Right kidney (tissue), 9 donors: ENCODE measurements at places on chromosomes 5 and 9.
A peak's percentile ranks its signal among the peaks of the same experiment; 100 is the strongest.

GRCh38 chr5:158456756-158457155 lies 597.8 kb upstream of the CLINT1 start:
- DNase-seq: no peak

GRCh38 chr9:133099726-133100505 lies 21.1 kb downstream of the RALGDS start:
- DNase-seq: no peak

DNA sequence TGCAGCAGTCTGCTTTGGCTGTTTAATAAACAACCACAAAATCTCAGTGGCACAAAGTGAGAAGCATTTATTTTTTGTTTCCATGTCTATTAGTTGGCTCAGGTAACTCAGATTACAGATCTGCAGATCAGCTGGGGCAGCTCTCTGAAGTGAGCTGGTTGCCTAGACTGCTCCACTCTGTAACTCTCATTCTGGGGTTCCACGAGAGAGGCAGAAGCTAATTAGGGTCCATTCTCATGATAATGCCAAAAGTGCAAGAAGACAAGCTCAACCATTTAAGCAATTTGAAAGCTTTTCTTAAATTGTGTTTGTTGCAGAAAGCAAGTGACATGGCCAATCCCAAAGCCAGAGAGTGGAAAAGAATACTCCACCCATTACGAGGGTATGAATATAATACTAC lies 13.2 kb downstream of the MEIKIN start:
- DNase-seq: no peak

DNA sequence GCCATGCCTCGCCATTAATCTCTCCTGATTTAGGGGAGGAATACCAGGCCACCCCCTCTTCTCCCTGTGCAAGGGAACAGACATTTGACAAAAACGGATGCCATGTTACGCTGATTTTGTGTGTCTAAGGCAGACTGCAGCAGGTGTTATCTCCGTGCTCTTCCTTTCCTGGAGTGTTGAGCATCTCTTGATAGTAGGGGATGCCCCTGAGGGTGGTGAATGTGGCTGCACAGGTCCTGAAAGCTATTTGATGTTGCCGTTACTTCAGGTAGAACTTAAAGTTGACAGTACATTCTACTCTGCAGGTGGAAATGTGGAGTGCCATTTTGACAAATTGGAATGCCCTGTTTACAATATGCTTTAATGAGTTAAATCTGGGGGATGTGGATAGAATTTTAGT lies 21.5 kb downstream of the TENT4A start:
- no peak for DNase-seq

DNA sequence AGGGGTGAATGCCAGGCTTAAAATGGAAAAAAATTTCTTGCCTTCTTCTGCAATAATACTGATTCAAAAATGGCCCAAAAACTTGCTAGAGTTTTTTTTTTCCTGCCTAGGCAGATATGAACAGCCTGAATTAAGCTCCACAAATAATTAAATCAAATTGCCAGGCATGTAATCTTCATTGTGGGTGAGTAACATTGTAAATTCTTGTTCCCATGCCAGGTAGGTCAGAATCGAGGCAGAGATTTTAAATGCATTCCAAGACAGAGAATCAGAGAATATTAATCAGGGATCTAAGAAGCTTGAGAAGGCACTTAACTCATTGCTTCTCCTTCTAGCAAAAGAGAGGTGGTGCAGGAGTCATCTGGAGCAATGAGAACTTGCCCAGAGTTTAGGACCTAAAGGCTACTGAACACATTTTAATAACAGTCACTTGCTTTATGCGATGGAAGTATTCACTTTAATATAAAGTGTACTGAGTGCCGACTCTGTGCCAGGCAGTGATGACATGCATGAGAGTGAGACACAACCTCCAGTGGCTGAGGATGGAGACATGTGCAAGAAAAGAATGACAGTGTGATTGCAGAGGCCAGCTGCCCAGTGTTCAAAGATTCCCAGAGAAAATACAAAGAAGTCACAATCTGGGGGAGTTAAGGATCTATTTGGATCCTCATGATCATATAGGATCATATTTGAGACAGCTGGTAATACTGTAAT lies 102.3 kb downstream of the APBA1 start:
- no peak for DNase-seq

DNA sequence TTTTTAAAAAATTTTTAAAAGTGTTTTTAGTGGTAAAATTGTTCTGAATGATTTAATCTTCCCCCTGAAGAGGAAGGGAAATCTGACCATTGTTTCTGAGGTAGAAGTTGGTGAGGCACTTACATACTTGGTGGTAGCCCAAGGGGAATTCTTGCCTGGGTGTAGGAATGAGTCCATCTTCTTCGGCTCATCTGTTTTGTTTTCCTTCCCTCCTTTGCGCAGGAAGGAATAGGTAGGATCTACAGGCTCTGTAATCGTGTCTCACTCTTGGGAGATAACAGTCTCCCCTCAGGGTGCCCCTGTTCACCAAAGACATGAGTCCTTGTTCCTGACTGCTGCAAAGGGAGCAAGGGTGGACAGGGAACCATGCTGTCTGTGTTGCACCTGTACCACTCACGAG lies 138.1 kb downstream of the HSPA4 start:
- no peak for DNase-seq

- DNase-seq: peak; percentile 12
Observed at GRCh38 chr5:171207256-171207847, 101.7 kb upstream of the TLX3 start.

DNA sequence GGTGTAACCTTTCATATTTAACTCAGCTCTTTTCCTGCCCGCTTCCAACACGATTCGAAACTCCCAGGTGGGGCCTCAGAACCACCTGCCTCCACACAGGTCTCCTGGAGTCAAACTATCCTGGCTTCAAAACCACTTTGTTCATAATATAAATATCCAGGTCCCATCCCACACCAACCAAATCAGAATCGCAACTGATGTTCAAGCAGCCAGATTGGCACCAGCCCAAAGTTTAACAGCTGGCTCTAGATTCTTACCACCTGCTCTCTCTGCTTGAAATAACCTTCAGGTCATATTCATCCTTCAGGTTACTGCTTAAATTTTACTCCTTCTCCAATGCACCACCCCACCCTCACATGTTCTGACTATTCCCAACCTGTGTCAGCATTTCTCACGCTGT lies 231.4 kb upstream of the TRPM3 start:
- no peak for DNase-seq

GRCh38 chr5:535846-536698 lies 11.8 kb upstream of the SLC9A3 start:
- DNase-seq: no peak

DNA sequence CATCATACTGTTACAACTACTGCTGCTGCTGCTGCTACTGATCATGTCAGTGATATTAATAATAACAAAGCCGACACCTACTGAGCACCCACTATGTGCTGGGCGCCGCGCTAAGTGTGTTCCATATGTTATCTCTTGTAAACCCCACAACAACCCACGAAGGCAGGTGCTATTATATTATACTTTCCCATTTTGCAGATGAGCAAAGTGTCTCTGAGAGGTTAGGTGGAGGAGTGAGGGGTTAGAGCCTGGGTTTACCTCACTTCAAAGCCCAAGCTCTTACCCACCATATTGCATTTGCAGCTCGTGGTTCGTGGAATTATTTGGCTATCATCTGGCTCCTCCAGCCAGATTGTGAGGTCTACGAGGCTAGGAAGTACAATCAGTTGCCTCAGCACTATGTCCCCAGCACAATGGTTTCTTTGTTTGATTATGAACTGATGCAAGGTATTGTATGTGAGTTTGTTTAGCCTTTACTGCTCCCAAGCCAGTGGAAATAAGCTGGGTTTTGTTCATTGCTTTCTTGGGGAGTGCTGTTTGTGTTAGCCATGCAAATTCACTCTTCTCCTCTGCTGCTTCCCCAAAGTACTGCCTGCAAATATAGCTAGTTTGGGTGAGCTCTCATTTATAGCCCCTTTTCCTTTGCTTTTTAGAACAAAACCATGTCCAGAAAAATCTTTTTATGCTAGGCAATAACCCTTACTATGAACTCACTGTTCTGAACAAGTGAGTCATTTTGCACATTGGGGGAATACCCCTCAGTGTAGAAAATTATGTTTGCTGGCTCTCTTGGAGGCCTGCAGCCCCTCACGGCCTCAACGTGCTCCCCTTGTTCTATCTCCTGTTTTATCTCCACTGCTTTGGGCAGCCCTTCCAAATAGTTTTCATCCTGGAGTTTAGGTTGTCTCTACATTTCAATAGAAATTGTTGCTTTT lies 47.9 kb downstream of the ALG2 start:
- no peak for DNase-seq

GRCh38 chr9:93958819-93959682 lies 3.9 kb upstream of the BARX1 start:
- peak; percentile 83 for DNase-seq

DNA sequence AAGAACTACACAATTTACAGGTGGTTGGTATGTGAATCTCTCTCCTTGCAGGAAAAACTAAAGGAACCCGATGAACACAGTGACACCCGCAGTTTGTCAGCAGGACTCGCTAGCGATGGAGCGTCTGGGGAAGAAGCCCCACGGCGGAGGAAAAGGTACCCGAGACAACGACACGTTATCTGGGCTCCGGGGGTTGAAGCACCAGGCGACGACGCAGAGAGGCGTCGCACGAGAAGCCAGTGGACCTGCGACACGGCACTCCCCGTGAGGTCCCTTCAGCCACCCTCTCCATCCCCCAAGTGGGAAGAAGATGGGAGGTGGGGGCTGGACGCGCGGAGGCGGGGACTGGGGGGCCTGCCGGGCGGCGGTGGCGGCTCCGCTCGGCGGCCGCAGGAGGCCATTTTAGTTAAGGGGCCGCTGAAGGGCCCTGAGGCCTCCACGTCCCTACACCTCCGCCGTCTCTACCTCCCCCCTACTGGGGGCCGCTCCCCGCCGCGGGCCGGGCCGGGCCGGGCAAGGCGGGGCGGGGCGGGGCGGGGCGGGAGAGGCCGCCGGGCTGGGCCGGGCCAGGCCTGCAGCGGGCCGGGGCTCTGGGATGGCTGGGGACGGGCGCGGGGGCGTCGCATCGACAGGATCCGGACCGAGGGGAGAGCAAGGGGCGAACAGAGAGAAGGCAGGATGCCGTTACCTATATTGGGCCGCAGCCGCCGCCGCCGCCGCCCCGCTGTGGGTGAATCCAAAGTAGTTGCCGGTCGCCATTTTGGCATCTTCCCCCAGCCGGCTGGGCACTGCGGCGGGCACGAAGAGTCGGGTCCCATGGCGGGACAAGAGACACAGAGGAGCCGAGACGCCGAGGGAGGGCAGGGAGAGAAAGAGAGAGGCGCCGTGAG lies 754 bp downstream of the ZFR start:
- DNase-seq: peak; percentile 71

- DNase-seq: no peak
Observed at GRCh38 chr5:150208187-150209098, 18.6 kb downstream of the SLC6A7 start.

DNA sequence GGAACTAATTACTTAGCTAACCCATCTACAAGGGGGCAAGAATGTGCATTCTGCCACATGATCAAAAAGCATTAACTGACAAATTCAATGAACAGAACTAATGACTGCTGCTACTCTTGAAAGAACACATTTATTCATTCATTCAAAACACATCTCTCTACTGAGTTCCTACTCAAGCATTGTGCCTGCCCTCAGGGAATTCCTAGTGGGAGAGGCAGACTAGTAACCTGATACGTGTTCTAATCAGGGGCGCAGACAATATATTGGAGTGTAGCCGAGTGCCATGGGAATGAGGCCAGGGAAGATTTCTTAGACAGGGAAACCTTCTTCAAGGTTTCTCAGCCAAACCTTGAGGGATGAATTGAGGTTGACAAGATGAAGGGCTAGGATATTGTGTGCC lies 56.7 kb upstream of the PAPPA start:
- no peak for DNase-seq

- DNase-seq: no peak
Observed at GRCh38 chr9:81489046-81489445, 200.3 kb downstream of the TLE1 start.

- DNase-seq: no peak
Observed at GRCh38 chr5:45383985-45384384, 312.2 kb downstream of the HCN1 start.

GRCh38 chr5:23606927-23607326 lies 99.5 kb downstream of the PRDM9 start:
- DNase-seq: no peak

DNA sequence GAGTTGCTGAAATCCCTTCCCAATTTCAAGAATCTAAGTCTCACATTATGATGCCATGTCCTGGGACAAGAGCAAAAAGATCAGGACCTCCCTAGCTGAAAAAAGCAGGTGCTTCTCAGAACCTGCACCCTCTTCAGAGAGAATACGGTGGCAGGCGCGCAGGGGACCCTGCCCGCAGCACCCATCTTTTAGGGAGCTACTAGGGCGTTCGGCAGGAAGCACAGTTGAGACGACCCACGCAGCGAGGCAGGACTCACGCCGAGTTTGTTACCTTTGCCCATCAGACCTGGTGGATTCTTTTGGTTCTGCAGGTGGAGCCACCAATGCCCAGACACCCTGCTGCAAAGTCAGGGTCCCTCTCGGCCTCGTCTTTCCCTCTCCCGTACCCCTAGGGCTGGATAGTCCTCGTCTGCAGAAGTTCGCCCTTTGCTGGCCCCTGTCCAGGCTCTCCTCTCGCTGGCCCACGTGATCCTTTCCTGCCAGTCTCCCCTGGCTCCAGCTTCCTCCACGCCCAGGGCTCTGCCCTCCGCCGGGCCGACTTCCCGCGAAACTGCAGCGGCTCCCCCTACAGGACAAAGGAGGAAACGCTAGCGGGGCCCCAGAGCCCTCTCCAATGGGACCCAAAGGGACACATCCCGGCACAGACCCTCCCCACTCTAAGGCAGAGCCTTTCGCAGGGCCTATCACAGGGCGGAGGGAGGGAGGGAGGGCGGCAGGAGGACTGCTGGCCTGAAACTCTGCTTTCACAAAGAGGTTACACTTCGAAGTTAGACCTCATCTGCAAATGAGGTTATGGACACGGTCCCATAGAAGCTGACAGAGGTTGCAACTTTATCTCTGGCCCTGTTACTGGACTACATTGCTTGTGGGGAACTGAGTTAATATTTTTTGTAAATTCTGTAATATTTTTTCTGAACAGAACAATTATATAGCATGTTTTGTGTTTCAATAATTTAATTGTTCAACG lies 28.8 kb downstream of the TMEM174 start:
- DNase-seq: peak; percentile 74

DNA sequence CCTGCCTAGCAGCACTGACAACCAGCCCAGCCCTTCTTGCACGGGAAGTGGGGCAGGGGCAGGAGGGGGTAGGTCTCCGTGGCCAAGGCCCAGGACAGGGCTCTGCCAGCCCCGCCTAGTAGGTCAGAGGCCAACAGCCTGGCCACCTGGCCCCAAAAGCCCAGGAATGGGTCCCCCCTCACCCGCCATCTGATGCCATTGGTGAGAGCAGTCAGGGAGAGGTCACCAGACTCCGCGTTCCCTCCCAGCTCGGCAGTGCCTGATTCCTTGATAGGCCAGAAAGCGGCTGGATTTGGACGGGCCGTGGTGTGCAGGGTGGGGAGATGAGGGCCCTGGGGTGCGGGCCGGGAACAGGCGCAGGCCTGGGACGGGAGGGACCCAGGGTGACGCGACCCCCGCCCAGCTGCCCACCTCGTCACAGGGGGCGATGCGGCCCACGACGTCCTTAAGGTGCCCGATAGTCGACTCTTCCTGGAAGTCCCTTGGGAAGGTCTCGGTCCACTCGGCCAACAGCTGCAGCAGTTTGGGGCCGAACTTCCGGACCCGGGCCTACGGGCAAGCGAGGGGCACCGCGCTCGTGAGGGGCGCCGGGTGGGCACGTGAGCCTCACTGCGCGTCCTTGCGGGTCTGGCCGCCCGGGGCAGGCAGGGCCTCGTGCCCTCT lies 64.5 kb upstream of the RNF130 start:
- no peak for DNase-seq
